ENCODE measurements at places on chromosomes 4 and X.

DNA sequence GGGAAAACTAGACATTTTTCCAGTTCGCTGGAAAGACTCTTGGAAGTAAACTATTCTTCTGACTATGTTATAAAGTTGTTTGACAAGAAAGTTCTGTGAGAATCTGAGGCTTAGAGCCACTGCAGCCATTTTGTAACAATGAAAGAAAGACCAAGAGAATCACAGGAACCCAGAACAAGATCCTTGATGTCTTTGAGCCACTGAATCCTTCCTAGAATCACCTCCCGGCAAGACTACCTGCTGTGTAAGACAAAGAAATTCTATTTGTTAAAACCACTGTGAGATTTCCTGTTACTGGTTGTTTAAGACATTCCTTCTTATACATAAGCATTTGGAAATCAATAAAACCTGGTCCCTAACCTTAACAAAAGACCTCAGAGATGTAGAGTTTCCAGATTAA is 175.7 kb upstream of the RASGEF1B start:
- H3K27ac ChIP-seq = no peak overlapping the region
- H3K4me1 ChIP-seq = peaks cover 38% of the 10 kb centered on the region
- H3K27me3 ChIP-seq = peaks cover 3% of the 10 kb centered on the region
- no peak for DNase-seq

- peak; percentile 64 for DNase-seq
- no peaks in the 10 kb centered on the region for H3K36me3 ChIP-seq
- peaks cover 26% of the 10 kb centered on the region for H3K4me1 ChIP-seq
- no peak overlapping the region for H3K4me3 ChIP-seq
- no peak overlapping the region for H3K27ac ChIP-seq
Measured at GRCh38 chrX:153642051-153642654, 4.8 kb upstream of the DUSP9 start.

- H3K27ac ChIP-seq = no peak overlapping the region
- DNase-seq = no peak
- no peak overlapping the region for H3K4me3 ChIP-seq
- peaks cover 4% of the 10 kb centered on the region for H3K27me3 ChIP-seq
- no peaks in the 10 kb centered on the region for H3K36me3 ChIP-seq
Measured at GRCh38 chrX:127558811-127559210, 493.4 kb downstream of the ACTRT1 start.

DNA sequence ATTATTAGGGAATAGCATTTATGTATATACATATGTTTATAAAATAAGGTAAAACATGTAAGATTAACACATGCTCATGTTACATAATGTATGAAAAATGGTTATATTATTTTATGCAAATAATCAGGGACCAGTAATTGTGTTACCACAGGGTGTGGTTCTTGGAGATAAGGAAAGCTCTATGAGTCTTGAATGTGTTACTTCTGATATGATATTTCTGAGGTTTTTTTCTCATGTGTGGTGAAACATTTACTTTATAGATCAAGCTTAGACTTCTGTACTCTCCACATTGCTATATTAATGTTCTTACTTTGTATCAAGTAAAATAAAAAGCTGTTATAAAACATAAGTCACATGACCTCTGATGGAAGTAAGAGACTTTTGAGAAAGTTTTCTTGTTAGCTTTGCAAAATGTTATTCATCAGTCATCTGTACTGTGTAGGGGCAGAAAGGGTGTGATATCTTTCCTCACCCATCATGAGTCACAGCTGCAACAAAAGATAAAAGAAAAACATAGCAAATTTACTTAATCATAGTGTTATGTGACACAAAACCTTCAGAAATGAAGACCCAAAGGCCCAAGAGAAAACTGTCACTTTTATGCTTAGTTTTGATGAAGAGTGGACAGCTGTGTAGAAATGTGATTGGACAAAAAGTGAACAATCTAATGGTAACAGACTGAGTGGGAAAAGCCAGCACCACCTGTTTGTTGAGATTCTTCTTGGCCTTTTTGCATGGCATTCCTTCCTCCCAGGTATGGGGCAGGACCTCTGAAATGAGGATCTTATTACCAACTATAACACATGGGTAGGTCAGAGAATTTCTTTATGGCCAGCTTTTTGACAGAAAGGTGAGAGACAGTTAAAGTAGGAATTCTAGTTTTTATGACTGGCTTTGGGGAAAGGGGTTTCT is 632.3 kb downstream of the PDHA2 start:
- no peaks in the 10 kb centered on the region for H3K27me3 ChIP-seq
- H3K27ac ChIP-seq = no peak overlapping the region
- H3K36me3 ChIP-seq = peaks cover 18% of the 10 kb centered on the region
- no peak overlapping the region for H3K4me3 ChIP-seq
- peaks cover 28% of the 10 kb centered on the region for H3K4me1 ChIP-seq

GRCh38 chrX:134715930-134716619 is 57.8 kb upstream of the PLAC1 start:
- peak overlapping the region; percentile 87 for H3K27ac ChIP-seq
- peak overlapping the region; percentile 23 for H3K4me3 ChIP-seq
- DNase-seq = peak; percentile 44
- peaks cover 4% of the 10 kb centered on the region for H3K36me3 ChIP-seq
- no peaks in the 10 kb centered on the region for H3K27me3 ChIP-seq

GRCh38 chr4:1465173-1466033 is 59.2 kb upstream of the NKX1-1 start:
- DNase-seq = no peak
- H3K27ac ChIP-seq = no peak overlapping the region
- peaks cover 25% of the 10 kb centered on the region for H3K4me1 ChIP-seq
- H3K4me3 ChIP-seq = no peak overlapping the region
- peaks cover 43% of the 10 kb centered on the region for H3K27me3 ChIP-seq

- no peak for DNase-seq
- peaks cover 22% of the 10 kb centered on the region for H3K4me1 ChIP-seq
- H3K4me3 ChIP-seq = no peak overlapping the region
Measured at GRCh38 chr4:110793381-110793801, 170.5 kb upstream of the PITX2 start.

- H3K27ac ChIP-seq = no peak overlapping the region
- H3K36me3 ChIP-seq = peaks cover 26% of the 10 kb centered on the region
- no peaks in the 10 kb centered on the region for H3K27me3 ChIP-seq
- no peak overlapping the region for H3K4me3 ChIP-seq
Measured at GRCh38 chr4:120557372-120557771, 365.2 kb downstream of the PRDM5 start.

DNA sequence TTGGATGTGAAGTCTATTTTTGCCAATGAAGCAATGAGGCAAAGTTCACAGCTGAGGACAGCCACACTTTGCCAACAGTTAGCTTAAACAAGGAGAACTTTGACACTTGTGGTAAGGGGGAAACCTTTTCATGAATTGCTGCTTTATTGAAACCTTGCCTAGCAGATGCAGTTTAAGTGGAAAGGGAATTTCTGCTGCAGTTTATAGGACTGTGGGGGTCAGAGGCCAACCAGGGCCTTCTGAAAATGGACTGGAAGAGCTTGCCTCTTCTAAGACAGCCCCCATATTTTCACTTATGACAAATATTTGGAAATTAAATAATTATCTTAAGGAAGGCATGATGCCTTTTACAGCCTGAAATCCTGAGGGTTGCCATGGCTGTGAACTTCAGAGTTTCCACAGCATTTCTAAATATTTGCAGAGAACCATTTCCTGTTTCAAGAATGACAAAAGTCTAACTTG is 550.3 kb downstream of the RAB28 start:
- H3K4me1 ChIP-seq = peaks cover 6% of the 10 kb centered on the region
- H3K36me3 ChIP-seq = peaks cover 8% of the 10 kb centered on the region
- no peak overlapping the region for H3K4me3 ChIP-seq
- no peaks in the 10 kb centered on the region for H3K27me3 ChIP-seq

DNA sequence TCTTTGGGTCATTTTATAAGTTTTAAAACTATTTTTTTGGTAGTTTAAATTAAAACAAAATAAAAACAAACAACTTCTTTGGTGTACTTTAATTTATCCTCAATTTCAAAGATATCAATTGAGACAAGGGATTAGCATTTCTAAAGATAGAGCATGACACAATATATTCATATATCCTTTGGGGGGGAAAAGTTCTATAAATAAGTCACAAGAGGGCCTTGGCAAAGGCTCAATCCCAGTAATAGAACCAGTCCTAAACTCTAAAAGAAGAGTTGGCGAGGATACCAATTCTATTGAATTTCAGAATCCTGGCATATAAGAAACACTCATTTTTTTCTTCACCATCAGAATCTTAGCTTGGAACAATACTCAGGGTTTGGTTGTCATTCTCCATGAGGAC is 89.7 kb downstream of the COL4A6 start:
- DNase-seq = no peak
- no peak overlapping the region for H3K4me3 ChIP-seq
- H3K27ac ChIP-seq = peak overlapping the region; percentile 57
- no peaks in the 10 kb centered on the region for H3K36me3 ChIP-seq
- H3K27me3 ChIP-seq = no peaks in the 10 kb centered on the region
- peaks cover 86% of the 10 kb centered on the region for H3K4me1 ChIP-seq

- no peak for DNase-seq
- H3K4me1 ChIP-seq = peaks cover 11% of the 10 kb centered on the region
- peaks cover 10% of the 10 kb centered on the region for H3K27me3 ChIP-seq
- H3K4me3 ChIP-seq = no peak overlapping the region
Measured at GRCh38 chr4:13705521-13706041, 78.1 kb upstream of the BOD1L1 start.

- no peak overlapping the region for H3K4me3 ChIP-seq
- peak; percentile 3 for DNase-seq
- peaks cover 11% of the 10 kb centered on the region for H3K36me3 ChIP-seq
- peaks cover 12% of the 10 kb centered on the region for H3K4me1 ChIP-seq
Measured at GRCh38 chrX:31213941-31214340, 142.1 kb upstream of the FTHL17 start.

- H3K27ac ChIP-seq = no peak overlapping the region
- DNase-seq = no peak
- no peaks in the 10 kb centered on the region for H3K36me3 ChIP-seq
- H3K27me3 ChIP-seq = peaks cover 35% of the 10 kb centered on the region
Measured at GRCh38 chr4:18025288-18025687, 3.7 kb upstream of the LCORL start.
